ENCODE measurements at places on chromosomes 2 and 18.

DNA sequence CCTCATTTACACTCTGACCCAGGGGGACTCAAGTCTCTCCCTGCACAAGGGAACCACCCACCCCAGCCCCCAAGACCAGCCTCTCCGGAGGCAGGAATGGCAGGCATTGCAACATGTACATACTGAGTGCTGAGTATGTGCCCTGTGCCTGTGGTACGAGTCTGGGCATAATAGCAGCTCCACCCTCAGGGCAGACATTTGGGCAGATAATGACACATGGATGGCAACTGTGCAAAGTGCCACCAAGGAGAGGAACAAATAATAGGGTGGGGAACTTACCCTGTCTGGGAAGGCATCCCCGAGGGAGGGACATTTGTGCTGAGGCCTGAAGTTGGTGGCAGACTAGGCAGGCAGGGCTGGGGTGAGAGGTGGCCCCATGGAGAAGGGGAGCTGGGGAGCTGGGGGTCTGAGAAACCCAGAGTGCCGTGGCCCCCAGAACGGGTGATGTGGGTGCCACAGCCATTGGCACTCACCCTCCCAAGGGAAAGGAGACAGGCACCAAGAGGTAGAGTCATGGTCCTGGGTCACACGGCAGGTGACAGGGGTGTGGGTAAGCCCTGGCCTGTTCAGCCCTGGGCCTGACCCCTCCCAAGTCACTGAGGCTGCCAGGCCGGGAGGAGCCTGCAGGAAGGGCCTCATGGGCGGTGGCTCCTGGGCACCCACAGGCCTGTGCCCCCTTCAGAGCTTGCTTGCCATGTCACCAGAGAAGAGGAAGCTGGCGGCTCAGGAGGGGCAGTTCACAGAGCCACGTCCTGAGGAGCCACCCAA is 15.7 kb upstream of the GPR17 start:
- no peak for DNase-seq

- DNase-seq, result no peak
These were observed 863 bp upstream of the SIX2 start for GRCh38 chr2:45009928-45010701.

- DNase-seq, result no peak
These were observed 79.6 kb downstream of the RAB31 start for GRCh38 chr18:9787712-9788111.

DNA sequence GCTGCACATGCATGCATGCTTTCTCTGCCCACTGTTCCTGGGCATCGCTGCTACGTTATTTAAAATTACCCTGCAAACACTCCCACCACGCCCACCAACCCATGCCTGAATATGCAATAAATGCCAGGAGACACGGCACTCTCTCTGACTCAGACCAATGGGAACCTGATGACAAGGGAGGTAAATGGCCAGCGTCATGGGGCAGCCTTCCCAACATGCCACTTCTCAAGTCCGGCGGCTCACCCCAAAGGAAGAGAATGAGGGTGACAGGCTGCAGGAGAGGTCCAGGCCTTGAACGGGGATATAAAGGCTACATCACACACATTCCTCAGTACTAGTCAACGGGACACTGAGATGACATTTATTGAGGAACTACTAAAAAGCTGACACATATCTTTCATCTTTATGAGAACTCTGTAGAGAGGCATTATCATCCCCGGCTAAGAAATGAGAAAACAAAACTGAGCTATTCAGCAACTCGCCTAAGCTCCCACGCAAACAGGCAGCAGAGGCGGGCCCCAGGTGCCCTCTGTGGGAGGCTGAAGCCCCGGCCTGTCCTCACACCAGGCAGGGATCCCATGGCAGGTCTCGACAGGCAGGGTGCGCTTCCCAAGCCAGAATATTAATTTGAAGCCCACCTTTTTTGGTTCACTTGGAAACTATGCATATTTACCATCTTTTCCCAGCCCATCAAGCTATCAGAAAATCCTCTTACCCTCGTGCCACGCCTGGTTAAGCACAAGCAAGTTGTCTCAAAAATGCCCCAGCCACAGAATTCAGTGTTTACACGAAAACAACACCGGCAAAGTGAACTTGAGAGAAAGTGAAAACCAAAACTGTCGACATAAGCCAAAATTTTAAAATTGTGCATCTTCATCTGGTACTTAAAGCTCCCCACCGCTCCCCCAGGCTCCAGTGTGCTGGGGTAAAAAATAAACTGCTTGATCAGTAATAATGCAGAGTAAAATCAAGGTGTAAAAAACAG is 166.3 kb downstream of the HDAC4 start:
- no peak for DNase-seq

DNA sequence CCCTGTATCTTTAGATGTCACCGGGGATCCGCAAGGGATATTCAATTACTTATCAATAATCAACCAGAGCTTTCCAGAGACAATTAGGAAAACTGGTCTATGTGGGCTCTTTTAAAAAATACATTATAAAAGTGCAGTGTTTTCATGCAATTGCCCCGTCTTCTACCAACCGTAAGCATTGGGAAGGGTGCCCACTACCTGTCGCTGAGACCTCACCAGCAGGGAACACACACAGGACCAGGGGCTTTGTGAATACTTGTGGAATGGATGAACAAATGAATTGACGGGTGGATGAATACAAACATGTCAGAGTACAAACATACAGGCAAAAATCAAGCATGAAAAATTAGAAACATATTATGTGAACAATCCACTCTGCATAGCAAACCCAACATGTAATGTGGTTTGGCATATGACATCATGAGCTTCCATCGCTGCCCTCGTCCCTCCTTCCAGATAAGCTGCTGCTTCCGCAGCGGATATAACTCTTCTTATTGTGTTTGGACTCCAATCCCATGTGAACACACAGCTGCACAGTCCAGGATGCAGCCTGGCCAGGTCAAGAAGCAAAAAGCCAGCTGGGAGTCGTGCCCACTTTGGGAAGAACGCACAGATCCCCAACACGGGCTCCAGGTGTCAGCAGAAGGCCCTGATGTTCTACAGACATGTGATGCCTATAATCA is 5.3 kb downstream of the FHL2 start:
- no peak for DNase-seq
